Stomach (tissue), 19 donors: ENCODE measurements at places on chromosomes 7 and 10. TPM values are rescaled to one million over a fixed set of nuclear protein-coding genes. Genes with fewer than 3 reads are reported as not detected.

FKBP6 gene
- 0.10 TPM for polyA plus RNA-seq

TRPV5 gene
- not detected for polyA plus RNA-seq

LIPA gene
- 22.8 TPM for polyA plus RNA-seq

GSDME gene
- 3.4 TPM for polyA plus RNA-seq

TAS2R4 gene
- not detected for polyA plus RNA-seq

SLC26A3 gene
- polyA plus RNA-seq = 2.1 TPM

LRRC61 gene
- 7.6 TPM for polyA plus RNA-seq

FAM25G gene
- polyA plus RNA-seq = not detected

SEC61G gene
- polyA plus RNA-seq = 330 TPM

TCAF1 gene
- 23.7 TPM for polyA plus RNA-seq

AASS gene
- 2.0 TPM for polyA plus RNA-seq

SPDYE2 gene
- not detected for polyA plus RNA-seq

C1QL3 gene
- polyA plus RNA-seq = not detected

MEOX2 gene
- 0.12 TPM for polyA plus RNA-seq

SPDYE9 gene
- not detected for polyA plus RNA-seq

EBLN1 gene
- polyA plus RNA-seq = not detected

MMRN2 gene
- 5.0 TPM for polyA plus RNA-seq

DGKI gene
- 0.19 TPM for polyA plus RNA-seq

DRGX gene
- polyA plus RNA-seq = not detected

PRKG1 gene
- 1.5 TPM for polyA plus RNA-seq
